ENCODE measurements at places on chromosomes 6 and 20.

- no peak for DNase-seq
These were observed 462.4 kb upstream of the NRSN1 start for GRCh38 chr6:23663652-23664051.

DNA sequence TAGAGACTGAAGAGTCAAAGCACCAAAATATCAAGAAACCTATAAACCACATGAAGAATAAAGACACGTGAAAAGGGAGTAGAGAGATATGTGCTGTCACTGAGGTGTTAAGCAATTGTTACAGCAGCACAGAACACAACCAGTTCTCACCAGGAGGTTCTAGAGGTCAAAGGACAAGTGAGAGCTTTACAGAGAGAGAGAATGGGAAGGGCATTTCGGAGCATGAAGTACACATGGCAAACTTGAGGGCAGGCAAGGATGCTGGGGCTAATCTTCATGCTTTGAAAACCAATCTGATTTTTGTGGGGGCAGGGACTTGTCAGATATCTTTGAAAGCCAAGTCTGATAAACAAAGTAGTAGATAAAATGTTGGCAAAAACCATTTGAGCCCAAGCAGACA is 142.3 kb upstream of the NRSN1 start:
- no peak for DNase-seq

- no peak for DNase-seq
These were observed 115.8 kb upstream of the HMGCLL1 start for GRCh38 chr6:55694759-55695158.

GRCh38 chr6:140809694-140810101 is 1323.0 kb upstream of the GJE1 start:
- no peak for DNase-seq

DNA sequence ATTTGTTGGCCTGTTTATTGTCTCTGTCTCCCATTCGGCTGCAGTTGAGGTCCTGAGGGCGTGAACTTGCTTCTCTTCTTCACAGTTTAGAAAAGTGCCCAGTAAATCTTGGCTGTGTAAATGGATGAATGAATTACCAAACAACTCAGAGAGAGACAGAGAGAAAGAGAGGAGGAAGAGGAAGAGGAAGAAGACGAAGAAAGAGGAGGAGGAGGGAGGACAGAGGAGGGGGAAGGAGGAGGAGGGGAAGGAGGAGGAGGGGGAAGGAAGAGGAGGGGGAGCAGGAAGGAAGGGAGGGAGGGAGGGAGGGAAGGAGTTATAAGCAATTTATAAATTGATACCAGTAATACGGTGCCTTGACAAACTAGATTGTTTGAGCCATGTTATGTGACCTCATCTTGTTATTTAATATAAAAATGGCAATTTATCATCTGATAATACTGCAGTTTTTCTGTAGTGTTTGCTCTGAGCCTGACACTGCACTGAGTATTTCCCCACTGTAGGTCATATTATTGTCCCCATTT is 18.7 kb downstream of the HCK start:
- DNase-seq, result no peak

DNA sequence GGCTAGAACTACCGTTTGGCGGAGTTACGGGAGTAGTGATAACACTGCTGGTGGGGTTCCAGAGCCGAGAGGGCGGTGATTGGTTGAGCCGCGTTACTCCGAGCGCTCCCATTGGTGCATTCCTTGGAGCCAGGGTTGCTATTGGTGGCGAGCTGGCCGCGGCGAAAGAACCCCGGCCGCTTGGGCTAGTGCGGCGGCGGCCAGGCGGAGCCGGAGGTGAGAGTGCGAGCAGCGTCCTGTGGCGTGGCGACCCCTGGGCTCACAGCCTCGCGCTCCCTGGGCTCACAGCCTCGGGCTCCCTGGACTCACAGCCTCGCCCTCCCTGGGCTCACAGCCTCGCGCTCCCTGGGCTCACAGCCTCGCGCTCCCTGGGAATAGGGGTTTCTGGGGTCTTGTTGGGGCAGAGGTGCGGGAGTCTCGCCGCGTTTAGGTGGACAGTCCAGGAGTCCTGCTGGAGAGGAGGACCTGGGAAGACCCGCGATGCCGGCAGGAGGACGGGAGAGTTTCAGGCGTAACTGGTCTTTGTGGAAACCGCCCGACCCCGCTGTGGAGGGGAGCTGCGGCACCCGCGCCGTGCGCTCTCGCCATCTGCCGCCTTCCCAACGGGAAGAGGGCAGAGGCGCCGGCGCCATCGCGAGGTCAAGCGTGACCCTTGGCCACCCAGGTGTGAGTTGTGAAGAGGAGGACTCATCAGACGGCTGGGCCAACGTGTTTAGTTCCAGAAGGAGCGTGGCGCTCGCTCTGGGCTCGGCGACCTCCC is 12.2 kb downstream of the PRDM13 start:
- no peak for DNase-seq

- DNase-seq, result no peak
These were observed 121.9 kb upstream of the BTN3A2 start for GRCh38 chr6:26243132-26243531.

DNA sequence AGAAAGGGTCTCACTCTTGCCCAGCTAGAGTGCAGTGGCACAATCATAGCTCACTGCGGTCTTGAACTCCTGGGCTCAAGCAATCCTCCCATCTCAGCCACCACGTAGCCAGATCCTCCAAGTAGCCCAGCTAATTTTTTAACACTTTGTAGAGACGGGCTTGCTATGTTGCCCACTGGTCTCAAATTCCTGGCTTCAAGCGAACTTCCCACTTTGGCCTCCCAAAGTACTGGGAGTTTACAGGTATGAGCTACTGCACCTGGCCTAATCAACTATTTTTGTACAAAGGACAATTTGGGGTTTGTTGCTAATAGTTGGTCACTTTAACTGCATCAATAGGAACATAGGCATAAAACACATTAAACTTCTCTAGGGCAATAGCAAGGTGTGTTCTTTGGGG is 29.9 kb upstream of the SYNCRIP start:
- DNase-seq, result no peak

- DNase-seq, result no peak
These were observed 144.0 kb downstream of the GJA1 start for GRCh38 chr6:121579478-121579877.

GRCh38 chr6:10655508-10656055 is 38.8 kb downstream of the C6orf52 start:
- no peak for DNase-seq

DNA sequence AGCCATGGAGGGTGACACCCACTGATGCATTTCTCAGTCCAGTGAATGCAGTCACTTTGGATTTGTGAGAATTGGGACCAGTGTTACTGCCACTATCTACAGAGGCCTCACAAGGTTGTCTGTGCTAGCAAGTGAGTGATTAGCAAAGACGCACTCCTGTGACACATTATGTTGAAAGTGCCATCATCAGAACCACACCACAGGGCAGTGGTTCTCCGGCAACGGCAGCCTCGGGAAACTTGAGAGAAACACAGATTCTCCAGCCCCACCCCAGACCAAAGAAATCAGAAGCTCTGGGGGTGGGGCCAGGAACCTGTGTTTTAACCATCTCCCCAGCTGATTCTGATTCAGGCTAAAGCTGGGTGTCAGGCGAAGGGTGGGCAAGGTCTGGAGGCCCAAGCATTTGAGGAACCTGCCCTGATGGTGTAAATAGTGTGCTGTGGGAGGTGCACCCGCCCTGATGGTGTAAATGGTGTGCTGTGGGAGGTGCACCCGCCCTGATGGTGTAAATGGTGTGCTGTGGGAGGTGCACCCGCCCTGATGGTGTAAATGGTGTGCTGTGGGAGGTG is 39.9 kb downstream of the TMEM242 start:
- DNase-seq, result no peak
